Epithelial cell of alveolus of lung (primary cell): ENCODE measurements at places on chromosomes 5 and 9. TPM values are rescaled to one million over a fixed set of nuclear protein-coding genes. Genes with fewer than 3 reads are reported as not detected.

MCTP1 gene
- 4.1 TPM in 1 of 2 replicates, not detected in the other for total RNA-seq

LRRC70 gene
- total RNA-seq = 0.24 and 0.26 TPM in 2 replicates

ECSCR gene
- 0.80 and 1.3 TPM in 2 replicates for total RNA-seq

EQTN gene
- total RNA-seq = not detected in 2 replicates

SLC36A3 gene
- not detected in 2 replicates for total RNA-seq

PWWP2A gene
- 17.2 and 25.2 TPM in 2 replicates for total RNA-seq

FCN1 gene
- total RNA-seq = not detected in 2 replicates

OCLN gene
- total RNA-seq = 0.88 and 4.4 TPM in 2 replicates

FSTL4 gene
- total RNA-seq = 0.26 and 1.1 TPM in 2 replicates

CSNK1G3 gene
- total RNA-seq = 39.7 and 50.9 TPM in 2 replicates

NUTM2F gene
- not detected in 2 replicates for total RNA-seq

RPS23 gene
- 4,323 and 4,424 TPM in 2 replicates for total RNA-seq

HSPA5 gene
- 263 and 482 TPM in 2 replicates for total RNA-seq

PDZD2 gene
- total RNA-seq = 0.16 and 2.1 TPM in 2 replicates

DBN1 gene
- total RNA-seq = 125 and 211 TPM in 2 replicates

MGAT1 gene
- 128 and 150 TPM in 2 replicates for total RNA-seq

ARHGEF28 gene
- total RNA-seq = 2.1 and 9.1 TPM in 2 replicates
